Caki2 (cell line): ENCODE measurements at places on chromosomes 13 and 19. TPM values are rescaled to one million over a fixed set of nuclear protein-coding genes. Genes with fewer than 3 reads are reported as not detected.

DNA sequence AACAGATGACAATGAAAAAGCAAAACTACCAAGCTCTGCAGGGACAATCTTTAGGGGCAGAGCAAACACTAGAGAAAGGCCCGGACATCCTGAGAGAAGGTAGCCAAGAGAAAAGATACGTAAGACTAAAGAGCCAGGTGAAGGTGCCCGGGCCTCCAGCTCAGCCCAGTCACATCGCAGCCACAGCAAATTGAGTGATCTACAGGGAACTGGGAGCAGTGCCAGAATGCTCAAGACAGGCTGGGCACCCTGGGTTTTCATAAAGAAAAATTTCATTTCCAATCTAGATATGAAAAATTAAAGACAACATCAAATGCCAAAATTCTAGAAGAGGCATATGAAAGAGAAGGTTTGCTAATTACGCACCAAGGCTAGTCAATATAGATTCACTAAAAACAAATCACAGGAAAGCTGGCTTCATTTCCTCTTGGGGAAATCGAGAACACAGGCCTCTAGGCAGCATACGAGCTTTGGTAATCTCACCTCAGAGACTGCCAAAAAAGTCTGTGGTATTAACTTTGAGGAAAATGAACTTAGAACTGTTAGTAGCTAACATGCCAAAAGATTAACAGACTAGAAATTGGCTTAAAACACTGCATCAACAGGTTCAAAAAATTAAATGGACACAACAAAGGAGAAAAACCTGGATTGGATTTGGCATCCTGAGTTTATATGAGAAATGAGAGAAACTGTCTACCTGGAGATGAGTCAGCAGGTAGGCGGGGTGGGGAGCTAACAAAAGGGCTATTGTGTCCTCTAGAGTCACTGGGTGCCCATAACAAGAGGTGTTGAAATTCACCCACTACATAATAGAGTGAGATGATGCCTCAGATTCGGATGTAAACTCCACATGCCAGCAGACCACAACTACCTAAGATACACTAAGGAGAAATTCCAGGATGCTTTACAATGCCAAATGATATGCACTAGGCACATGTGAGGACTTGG is 6.6 kb downstream of the ANKRD10 start:
- peak; percentile 73 for DNase-seq

DNA sequence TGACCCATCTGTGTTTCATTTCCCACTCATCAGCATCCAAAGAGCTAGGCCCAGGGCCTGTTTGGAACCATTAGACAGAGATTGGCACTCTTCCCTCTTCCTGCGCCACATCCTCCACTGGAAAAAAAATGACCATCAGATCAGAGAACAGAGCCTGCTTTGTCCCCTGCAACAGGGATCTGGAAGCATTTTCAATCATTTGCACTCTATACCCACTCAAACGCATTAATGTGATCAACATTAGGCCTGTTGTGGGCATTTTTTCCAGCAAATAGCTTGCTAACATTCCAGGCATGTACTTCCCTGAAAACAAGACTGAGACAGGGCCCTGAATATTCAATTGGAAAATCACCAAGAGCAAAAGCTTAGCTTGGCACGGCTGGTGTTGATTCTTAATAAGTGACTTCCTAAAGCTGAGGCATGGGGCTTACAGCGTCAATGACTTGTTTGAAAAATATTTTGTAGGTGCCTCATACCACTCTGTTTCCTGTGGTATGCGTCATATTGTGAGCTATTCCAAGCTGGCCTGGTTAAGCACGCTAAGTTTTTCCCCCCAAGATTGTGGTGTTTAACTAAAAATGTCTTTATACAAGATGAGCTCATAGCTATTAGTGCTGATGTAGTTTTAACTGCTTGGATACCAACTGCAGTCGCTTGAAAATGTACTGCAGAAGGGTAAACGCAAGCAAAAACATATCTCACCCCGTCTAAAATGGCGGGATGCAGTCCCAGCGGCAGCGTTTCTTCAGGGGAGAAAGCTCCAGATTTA is 404.4 kb downstream of the SPRY2 start:
- DNase-seq = peak; percentile 96

DNA sequence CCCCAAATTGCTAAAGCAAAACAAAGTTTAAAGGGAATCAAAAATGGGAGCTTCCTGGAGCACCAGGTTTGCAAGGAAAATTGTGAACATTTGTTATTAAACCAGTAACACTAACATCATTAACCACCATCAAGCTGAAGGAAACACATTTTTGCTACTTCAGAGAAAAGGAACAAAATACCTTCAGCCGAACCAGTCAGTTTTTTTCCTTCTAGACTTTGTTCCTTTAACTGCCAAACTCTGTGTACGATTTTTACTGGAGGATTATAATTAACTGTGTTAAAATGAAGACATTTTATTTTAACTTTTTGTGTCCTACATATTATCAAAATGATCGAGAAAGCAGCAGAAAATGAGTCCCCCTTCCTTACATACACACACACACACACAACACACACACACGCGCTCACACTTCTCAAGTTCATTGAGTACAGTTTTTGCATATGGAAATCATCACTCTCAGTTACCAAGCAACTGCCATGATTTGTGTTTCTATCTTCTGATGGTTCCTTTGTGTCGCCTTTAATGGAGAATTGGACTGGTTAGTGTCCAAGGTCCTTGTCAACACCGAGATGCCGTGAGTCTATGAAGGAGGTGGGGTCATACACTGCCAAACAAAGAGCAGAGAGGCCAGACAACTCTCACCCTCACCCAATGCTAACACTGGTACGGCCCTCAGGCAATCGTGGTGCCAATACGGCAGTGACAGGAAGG is 9.8 kb upstream of the SERP2 start:
- DNase-seq = no peak

DNA sequence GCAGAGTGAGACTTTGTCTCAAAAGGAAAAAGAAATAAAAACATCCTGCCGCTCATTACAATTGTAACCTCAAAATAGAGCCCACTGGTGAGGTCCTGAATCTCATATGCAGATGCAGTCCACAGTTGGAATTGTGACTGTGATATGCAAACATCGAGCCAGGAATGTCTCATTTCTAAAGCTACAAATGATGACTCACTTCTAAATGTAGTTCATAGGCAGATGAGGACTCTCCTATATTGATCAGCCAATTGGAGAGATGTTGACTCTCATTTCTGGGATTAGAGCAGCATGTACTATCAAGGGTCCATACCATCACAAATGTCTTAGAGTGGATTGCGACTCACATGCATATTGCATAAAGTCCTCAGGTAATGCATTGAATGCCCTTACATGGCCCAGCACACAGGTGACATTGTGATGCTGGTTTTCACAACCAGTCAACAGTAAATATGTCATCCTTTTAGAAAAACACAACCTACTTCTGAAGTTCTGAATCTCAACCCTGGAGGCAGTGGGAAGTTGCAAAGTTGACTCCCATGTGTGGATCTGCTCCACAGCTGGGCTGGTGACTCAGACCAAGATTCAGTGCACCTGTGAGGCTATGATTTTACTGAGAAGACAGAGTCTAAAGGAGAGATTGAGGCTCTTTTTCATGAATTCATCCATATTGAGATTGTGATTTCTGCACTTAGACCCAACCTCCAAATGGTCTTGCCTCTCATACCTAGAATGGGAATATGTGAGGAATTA is 16.9 kb upstream of the ZNF254 start:
- DNase-seq = no peak

GRCh38 chr19:15316498-15316897 is 15.8 kb downstream of the BRD4 start:
- no peak for DNase-seq

NLRP4 gene
- not detected in 2 replicates for total RNA-seq

LGALS4 gene
- not detected in 2 replicates for total RNA-seq

MADCAM1 gene
- total RNA-seq = not detected in 2 replicates
